Activated CD4-positive, alpha-beta T cell treated with anti-CD3 and anti-CD28 coated beads, Interleukin-2, amount 50 U/mL, for 24 hours (primary cell): ENCODE measurements at places on chromosomes 3 and 15.

DNA sequence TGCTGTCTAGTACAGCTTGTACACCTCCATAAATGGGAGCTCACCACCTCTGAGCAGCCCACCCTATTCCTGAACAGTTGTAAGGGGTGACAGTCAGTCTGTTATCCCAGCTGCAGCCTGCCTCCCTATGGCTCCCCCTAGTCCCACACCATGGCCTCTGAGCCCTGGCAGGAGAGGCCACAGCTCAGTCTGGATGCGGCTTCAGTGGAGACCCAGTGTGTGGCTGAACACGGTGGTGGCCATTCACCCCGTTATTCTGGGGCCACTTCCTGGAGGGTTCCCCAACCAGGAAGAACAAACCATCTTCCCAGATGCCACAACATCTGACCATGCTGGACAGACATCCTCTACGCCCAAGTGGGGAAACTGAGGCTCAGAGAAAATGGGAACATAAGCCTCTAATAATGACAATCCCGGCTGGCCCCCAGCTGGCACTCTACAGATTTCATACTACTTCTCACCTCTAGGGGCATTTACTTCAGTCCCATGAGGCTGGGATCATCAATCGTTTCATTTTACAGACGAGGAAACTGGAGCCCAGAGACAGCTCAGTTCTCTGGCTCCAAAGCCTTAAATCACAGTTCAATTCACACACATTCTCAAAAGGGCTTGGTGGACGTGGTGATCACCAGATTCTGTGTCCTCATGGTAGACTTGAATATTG, 9.2 kb upstream of the GRIP2 start:
- DNase-seq, result no peak

- DNase-seq, result no peak
Observed at GRCh38 chr3:115022835-115023398, 124.2 kb downstream of the ZBTB20 start.

DNA sequence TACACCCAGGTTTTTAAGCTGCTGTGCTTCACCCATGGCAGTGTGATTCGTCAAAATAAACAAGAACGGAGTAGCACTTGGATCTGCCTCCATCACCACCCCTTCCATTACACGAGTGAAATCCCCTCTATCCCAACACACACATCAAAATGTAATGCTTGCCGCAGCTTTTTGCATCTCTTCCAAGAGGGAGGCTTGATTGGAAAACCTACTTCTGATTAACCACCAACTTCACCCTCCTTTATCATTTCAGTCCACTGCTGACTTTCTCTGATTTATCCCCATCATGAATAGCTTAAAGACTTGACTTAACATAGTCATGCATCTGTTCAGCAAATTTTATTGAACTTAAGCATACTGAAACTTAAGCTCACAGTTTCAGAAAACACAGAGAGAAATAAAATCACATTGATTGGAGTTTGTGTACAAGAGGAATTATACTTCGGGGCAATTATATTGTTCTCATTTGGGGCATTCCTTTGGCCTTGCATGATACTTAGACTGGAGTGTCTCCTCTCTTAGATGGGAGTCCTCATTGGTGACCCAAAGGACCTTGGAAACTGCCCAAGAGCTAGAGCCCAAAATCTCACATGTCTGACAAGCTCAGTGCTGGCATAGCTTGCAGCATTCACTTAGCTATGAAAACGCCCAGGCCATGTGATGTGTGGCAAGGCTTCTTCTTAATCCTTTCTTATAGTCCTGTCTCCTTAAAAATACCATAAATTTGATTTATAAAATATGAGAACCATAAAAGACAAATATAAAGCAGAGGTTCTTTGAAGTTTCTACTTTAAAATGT, 124.3 kb upstream of the UMPS start:
- no peak for DNase-seq

DNA sequence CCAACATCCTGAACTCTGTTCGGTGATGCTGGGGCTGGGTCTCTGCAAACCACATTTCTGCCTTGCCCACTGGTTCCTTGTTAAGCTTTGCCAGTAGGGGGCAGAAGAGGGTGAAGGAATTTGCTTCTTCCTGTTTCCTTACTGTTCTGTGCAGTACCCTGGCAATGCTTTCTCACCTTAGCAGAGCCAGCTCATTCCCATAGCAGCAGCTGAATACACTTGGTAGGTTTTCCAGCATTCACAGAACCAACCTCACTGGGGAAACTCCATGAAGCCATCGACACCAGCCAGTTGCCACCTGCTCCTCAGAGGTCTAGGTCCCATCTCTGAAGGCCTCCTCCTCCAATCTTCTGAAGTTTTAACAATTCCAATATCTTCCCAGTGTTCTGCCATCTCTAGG, 308.4 kb downstream of the PDCD6IP start:
- no peak for DNase-seq

DNA sequence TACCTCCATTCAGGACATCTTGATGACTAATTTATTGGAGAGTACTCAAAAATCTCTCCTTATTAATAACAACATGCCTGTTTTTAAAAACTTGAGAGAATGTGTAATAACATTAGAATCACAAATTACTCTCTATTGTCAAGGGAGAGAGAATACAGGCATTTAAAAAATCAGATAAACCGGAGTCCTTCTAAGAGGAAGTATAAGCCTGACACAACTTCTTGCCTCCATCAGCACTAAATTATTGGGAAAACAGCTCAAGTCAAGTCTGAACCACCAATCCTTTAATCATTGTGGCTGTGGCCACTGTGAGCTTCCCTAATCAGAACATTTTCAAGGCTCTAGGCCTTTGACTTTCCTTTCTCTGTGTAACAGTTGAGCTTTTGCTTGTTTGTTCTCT, 38.0 kb downstream of the SSR3 start:
- no peak for DNase-seq

GRCh38 chr3:159001711-159002110, 199.9 kb downstream of the MFSD1 start:
- DNase-seq, result no peak

DNA sequence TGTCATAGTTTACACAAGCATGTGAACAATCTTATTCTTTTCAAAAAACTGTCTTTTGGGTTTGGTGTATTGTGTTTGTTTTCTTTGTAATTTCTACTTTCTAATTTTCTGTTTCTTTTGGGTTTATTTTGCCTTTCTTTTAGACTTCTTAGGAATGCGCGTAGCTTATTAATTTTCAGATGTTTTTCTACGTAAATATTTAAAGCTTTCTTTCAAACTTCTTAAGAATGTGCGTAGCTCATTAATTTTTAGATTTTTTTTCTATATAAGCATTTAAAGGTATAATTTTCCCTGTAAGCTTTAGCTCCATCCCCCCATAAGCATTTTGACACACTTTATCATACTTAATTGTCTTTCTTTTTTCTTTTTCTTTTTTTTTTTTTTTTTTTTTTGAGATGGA, 55.2 kb downstream of the RAD54L2 start:
- DNase-seq, result no peak

- no peak for DNase-seq
Observed at GRCh38 chr3:122890077-122890719, 95.3 kb downstream of the SLC49A4 start.

DNA sequence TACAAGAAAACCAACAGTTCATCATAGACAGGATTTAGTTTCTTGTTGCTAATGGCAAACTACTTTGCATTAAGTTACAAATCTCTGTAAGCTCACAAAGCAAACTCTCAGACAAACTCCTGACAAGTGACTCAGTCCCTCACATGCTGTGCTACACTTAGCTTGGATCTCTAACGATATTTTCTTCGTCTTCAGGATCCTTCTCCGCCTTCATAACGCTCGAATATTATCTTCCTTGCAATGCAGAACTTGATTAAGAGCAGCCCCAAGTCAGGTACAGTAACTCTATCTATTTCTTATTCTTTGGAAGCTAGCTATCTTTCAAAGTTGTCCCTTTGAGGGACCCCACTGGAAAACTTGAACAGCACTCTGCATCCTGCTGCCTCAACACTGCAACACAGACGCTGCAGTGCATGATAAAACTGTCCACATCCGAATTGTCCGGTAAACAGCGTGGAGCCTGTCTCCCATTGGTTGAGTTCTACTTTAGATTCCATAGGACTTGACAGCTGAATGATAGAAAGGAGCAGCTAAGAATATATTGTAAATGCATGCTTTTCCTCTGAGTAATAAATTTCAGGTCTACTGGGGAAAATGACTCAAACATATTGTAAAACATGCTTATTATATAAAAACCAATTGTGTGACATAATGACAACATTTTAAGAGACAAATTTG, 61.3 kb downstream of the UACA start:
- DNase-seq, result no peak

DNA sequence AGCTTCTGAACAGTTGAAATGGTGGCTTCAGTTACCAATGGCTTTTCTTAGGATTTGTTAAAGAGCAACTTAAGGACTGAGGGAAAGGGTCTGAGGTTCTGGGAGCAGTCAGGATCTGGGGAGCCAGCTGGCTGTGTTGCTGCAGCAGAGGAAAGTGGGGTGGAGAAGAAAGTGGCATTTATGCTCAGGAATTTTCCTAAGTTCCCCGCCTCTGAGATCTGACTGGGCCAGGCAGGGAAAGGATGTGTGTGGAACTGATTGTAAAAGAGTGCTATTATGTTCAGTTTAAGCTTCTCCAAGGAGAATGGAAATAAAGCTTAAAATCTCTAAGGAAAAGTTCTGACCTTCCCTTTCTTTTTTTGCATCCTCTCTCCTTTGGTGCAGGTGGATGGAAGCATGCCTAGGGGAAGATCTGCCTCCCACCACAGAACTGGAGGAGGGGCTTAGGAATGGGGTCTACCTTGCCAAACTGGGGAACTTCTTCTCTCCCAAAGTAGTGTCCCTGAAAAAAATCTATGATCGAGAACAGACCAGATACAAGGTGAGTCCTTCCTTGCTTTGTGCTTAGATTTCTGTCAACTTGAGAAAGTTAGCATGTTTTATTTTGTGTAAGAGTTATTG, 37.8 kb downstream of the IQGAP1 start:
- DNase-seq, result no peak

GRCh38 chr3:53114412-53115074, 15.7 kb downstream of the RFT1 start:
- DNase-seq, result no peak
